ENCODE measurements at places on chromosomes 4 and X.

GRCh38 chr4:8596891-8597290 lies 4.3 kb downstream of the CPZ start:
- DNase-seq: no peak

DNA sequence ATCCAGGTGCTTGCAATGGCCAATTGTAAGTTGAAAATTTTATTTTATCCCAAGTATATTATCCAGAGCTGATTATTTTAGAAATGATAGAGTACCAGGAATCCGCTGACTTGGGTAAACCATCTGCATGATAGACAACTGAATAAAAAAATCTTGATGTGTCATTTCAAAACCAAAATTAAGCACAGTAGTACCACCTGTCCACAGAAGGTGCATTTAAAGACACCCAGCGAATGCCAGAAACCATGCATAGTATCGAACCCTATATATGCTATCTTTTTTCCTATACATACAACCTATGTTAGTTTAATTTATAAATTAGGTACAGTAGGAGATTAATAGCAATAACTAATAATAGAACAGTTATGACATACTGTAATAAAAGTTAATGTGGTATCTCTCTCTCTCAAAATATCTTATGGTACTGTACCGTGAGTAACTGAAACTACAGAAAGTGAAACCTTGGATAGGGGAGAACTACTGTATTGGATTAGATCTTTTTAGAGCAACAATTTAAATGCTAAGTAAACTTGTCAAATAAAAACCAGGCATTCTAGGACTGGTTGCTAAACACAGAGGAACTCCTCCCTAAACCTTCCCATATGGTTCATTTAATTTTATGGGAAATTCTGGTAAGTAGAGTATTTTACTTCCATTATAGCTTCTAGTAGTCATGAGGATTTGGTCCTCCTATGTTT lies 6.2 kb downstream of the NEIL3 start:
- DNase-seq: no peak

DNA sequence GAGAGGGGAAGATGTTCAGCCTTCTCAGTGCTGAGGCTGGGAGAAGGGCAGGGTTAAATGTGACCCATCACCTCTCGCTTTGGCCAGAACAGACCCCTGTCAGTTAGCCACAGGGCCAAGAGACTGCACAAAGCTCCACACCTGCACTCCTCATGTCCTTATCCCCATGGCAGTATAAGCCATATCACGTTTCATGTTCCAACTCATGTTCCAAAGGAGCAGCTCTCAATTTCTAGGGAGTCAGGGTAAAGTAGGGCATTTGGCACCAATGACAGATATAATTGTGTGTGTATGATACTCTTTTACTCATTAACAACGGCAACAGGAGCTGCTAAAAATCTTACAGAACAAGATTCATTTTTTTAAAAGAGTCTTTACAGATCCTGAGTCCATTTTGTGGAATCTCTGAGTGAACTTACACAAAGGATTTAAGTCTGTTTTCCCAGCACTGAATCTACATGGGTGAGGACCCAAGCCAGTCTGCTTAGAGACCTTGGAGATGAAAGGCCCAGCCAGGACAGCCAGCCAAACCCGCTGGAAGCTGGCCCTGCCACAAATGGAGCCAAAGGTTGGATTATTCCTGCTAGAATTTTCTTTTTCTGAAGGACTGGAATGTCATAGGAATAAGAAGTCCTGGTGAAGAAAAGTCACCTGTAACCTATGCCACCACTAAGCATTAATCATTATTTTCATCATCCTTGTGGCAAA lies 129.1 kb upstream of the SMAD1 start:
- no peak for DNase-seq

DNA sequence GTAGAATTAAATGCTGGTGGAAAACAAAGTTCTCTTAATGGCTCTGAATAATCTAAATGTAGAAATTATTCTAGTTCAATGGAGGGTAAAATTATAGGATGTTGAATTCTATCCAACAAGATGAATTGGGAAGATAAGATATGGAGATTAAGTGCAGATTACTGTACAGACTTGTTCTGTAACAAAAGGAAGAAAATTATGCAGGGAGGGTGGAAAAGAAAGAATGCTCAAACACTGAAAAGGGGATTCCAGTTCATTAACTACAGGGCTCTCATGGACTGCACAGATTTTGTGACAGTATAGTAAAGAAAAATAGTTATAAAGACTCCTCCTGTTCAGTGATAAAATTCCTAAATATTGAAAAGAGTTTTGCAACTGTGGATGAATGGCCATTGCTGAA lies 1794.0 kb upstream of the PCDH7 start:
- no peak for DNase-seq

DNA sequence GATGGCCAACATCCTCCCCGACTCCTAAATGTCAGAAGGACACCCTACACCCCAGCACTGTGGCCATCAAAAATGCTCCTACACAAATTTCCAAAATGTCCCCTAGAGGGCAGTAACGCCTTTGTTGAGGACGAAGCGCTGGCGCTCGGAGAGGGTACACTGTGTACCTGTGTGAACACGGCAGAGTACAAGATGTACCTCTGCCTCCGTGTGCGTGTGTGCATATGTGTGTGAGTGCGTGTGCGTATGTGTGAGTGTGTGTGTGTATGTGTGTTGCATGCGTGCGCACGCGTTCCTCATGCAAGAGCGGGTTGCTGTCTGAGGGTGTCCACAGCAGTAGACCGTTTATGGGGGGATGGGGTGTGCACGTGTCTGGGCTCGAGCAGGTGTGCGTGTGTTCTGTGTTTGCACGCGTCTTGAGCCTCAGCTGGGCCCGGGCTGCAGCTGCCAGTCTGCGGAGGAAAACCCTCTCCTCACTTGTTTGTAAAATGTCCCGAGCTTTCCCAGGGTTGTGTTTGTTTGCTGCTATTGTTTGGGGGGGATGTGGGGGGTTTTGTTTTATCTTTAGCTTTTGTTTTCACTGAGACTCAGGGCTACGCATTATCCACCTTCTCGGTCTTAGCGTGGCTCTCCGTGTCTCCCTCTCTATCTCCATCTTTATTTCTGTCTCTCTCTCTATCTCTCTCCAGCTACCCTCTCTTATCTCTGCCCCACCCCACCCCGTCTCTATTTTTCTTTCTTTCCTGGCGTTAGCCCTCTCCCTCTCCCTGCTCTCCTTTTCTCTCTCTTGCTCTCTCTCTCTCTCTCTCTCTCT lies 10.4 kb upstream of the TSPYL2 start:
- DNase-seq: peak; percentile 84

DNA sequence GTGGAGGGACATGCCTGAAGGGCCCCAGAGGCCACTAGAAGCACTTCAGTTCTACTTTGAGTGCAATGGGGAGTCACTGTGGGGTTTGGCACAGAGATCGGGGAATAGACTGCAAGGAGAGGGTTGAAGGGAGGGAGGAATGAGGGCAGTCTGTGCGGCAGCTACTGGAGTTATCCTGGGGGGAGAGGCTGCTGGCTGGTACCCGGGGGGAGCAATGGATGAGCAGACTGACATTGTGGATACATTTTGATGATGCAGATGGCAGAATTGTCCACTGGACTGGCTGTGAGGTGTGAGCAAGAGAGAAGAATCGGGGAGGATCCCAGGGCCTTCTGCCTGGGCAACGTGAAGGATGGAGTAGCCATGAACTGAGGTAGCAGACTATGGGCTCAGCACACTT lies 2.8 kb upstream of the MAMLD1 start:
- no peak for DNase-seq

DNA sequence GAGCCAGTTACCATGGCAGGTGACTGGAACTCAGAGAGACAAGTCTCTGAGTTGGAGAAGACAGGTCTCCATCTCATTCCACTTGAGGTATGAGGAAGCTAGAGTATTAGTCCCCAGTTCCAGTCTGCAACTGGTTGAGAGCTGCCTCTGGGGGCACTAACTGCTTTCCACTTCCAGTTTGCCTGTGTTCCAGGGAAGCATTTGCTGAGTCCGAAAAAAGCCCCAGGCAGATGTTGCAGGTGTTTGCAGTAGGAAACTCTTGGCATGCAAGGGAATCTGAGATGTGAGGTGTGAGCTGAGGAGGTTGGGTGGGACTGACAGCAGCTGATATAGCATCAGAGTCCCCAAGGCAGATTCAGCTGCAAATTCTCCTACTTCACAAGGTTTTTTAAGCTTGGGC lies 272.2 kb upstream of the CASK start:
- DNase-seq: no peak

GRCh38 chr4:68490826-68491457 lies 43.7 kb downstream of the TMPRSS11E start:
- DNase-seq: no peak

GRCh38 chrX:40506201-40506985 lies 74.4 kb upstream of the ATP6AP2 start:
- DNase-seq: no peak

- DNase-seq: no peak
Measured at GRCh38 chrX:134886002-134886596, 104.7 kb upstream of the SMIM10 start.

- peak; percentile 63 for DNase-seq
Measured at GRCh38 chr4:53592686-53593501, 1.6 kb upstream of the LNX1 start.

- DNase-seq: peak; percentile 66
Measured at GRCh38 chr4:184825141-184825895, 450 bp downstream of the ACSL1 start.

GRCh38 chr4:10596586-10597290 lies 87.8 kb downstream of the CLNK start:
- DNase-seq: no peak

DNA sequence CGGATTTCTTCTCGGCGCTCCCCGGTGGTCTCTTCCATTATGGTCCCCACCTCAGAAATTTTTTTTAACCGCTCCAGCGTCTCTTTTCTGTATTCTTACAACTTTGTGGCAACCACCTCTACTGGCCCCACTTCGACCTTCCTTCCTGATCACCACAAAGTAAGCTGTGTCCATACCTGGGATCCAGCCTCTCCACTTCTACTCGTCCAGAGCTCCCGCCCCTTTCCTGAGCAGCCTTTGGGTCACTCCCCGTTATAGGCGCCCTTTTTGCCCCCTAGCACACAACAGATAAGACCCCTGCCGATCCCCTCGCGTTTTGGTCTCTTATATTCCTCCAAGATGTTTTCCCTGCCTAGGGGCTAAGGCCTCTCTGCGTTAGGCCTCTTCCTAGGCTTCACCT lies 557 bp downstream of the PIGG start:
- no peak for DNase-seq

- no peak for DNase-seq
Measured at GRCh38 chrX:34555481-34555880, 101.6 kb downstream of the TMEM47 start.

GRCh38 chrX:108299101-108299591 lies 139.1 kb downstream of the COL4A6 start:
- DNase-seq: no peak

GRCh38 chr4:6657242-6658208 lies 17.0 kb downstream of the MRFAP1 start:
- DNase-seq: no peak

- no peak for DNase-seq
Measured at GRCh38 chr4:25638806-25639205, 16.8 kb upstream of the SLC34A2 start.

GRCh38 chr4:140115140-140115539 lies 38.8 kb downstream of the MAML3 start:
- DNase-seq: no peak

DNA sequence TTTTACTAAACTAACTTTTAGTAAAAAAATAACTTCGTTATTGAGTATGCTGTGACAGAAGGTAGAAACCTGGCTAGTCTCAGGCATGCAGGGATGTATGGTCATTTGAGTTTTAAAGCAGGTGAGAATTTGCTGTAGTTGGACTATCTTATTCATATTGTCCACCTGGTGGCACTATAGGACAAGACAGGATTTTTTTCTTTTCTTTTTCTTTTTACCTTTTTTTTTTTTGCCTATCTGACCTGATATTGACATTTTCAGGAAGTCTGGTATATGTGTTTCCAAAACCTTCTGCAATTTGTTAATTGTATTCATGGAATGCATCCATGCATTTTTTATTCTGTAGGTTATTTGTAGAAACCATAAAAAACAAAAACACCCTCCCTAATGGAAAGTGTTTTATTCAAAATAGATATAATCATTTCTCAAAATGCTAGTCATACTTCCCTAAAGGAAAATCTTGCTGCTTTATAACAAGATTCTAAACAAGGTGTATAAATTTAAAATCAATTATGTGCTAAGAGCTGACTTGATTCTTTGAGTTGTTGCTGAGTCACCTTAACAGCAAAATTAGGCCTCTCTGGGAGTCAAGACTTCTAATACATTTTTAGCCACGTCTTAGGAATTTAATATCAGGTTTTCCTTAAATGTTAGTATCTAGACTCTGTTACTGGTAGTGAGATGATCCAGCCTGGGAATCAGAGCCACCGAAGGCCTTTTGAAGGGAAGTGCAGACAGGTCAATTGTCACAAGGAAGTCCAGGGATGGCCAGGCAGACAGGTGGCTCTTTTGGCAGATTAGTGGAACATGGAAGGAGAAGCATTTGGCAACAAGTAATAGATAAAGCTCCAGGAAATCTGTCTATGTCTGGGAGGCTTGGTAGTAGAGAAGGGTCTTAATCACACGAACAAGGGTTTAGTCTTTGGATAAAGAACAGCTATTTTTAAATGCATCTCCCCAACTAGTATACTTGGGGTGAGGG lies 201.3 kb upstream of the GNPDA2 start:
- DNase-seq: no peak

- DNase-seq: no peak
Measured at GRCh38 chrX:21932292-21933002, 8.1 kb upstream of the SMS start.

- DNase-seq: no peak
Measured at GRCh38 chr4:154719087-154719486, 24.7 kb upstream of the LRAT start.

DNA sequence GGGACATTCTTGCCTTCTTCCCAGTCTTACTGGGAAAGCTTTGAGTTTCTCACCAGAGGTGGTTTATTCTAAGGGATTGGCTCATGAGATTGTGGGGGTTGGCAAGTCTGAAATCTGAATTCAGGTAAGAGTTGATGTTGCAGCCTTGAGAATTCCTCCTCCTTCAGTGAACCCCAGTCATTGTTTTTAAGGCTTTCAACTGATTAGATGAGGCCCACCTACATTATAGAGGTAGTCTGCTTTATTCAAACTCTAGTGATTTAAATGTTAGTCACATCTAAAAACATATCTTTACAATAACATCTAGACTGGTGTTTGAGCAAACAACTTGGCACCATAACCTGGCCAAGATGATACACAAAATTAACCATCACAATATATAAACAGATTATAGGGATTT lies 156.5 kb upstream of the MED14 start:
- no peak for DNase-seq

DNA sequence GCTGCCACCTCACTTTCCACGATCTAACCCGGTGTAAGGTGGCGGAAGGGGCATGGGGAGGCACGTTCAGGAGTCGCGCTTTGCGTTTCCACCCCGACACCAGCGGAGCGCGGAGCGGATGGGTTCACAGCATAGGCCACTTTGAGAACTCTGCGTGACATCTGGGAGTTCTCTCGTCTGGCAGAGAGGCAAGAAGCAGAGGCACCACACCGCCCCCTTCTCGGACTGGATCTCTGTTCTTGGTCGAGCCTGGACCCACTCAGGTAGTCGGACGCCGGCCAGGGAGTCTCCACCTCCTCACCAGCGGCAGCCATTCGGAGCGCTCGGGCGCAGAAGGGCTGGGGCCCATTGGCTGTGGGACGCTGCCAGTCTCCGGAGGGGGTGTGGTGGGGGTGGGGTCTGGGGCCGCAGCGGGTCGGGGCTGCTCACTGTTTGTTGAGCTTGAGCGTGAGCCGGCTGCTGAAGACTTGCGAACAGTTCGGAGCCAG lies at the start of gene DACH2:
Gene DACH2 (plus strand): TSS at position 428 of the 488 bp plus-strand sequence.
- DNase-seq: peak; percentile 81
